ENCODE measurements at places on chromosomes 11 and 22.

DNA sequence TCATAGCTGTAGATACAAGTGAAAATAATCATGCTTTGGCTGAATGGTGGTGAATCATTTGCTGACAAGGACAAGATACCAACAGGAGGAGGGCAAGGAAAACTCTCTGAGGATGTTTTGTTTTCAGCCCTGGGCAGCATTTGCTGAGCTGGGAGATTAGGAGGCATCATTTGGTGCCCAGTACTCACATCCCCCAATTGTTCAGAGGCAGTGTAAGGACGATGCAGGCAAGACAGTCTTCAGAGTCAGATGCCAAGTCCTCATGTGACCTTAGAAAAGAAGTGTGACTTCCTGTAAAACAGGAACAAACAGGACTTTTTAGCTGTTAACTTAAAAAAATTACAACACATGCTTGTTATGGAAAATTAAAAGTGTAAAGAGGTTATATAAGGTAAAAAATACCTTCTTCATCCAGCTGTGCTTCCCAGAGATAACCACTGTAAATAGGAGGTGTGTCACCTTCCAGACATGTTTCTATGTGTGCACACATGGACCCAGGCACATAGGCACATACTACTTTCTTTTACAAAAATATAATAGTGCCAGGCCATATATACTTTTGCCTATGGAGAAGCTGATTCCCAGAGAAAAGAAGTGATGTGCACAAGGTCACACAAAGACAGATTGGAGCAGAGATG, 18.0 kb downstream of the CNTF start:
- peaks cover 3% of the 10 kb centered on the region for H3K4me1 ChIP-seq
- no peak overlapping the region for H3K27ac ChIP-seq
- no peaks in the 10 kb centered on the region for H3K27me3 ChIP-seq
- no peak overlapping the region for H3K4me3 ChIP-seq
- DNase-seq = no peak

GRCh38 chr11:7931168-7931567, at the start of gene OR10A6:
Gene OR10A6, minus strand, starts transcription at chr11:7931268. Its CDS starts 2,606 bp downstream, at chr11:7928662.
- no peak for DNase-seq
- H3K27me3 ChIP-seq = no peaks in the 10 kb centered on the region
- no peak within 1 kb of the TSS for H3K27ac ChIP-seq
- H3K36me3 ChIP-seq = no peaks in the 10 kb centered on the region
- no peak within 1 kb of the TSS for H3K4me3 ChIP-seq

- no peak for DNase-seq
- H3K4me3 ChIP-seq = no peak overlapping the region
- no peaks in the 10 kb centered on the region for H3K27me3 ChIP-seq
- no peaks in the 10 kb centered on the region for H3K4me1 ChIP-seq
- no peak overlapping the region for H3K27ac ChIP-seq
These were observed 199.7 kb upstream of the TBCEL start for GRCh38 chr11:120824242-120824641.

- H3K27ac ChIP-seq = no peak overlapping the region
- H3K4me3 ChIP-seq = no peak overlapping the region
- H3K36me3 ChIP-seq = no peaks in the 10 kb centered on the region
- no peaks in the 10 kb centered on the region for H3K27me3 ChIP-seq
- H3K4me1 ChIP-seq = no peaks in the 10 kb centered on the region
- DNase-seq = no peak
These were observed 11.8 kb downstream of the KCTD14 start for GRCh38 chr11:78011301-78011700.

- H3K27me3 ChIP-seq = no peaks in the 10 kb centered on the region
- no peaks in the 10 kb centered on the region for H3K4me1 ChIP-seq
- no peaks in the 10 kb centered on the region for H3K36me3 ChIP-seq
These were observed 56.7 kb downstream of the CTSC start for GRCh38 chr11:88280673-88281316.

DNA sequence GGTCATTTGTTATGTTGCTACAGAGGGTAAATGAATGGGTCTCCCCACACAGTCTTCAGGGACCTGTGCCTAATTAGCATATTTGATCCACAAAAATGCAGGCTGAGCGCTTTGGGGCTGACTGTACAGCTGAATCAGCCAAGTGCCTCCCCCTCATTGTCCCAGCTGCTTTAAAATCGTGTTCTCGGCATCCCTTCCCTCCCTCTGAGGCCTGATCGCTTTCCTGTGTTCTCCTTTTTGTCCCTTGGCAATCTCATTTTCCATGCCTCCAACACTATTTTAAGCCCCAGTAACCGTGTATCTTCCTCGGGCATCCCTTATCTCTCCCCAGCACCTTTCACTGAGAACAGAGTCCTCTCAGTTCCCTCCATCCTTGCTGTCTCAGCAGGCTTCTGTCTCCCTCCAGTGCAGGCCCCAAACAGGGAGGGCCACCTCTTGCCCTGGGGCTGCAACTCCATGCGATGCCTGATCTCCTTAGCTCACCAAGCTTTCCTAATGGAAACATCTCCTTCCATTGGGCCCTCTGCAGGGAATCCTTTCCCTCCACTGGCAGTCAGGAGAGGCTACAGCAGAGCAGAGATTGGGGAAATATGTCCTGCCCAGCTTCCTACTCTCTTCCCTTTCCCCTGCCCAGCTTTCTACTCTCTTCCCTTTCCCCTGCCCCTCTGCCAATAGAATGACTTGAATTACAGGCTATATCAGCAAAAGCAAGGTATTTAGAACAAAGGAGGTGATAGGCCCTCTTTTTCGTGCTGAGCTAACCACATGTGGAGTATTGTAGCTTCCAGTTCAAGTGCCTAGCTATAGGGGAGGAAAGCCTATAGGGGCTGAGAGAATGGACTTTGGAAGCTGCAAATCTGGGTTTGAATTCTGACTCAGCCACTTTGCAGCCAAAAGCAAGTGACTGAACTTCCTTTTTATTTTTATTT, 13.8 kb downstream of the UQCR10 start:
- no peak overlapping the region for H3K4me3 ChIP-seq
- no peak for DNase-seq
- H3K27ac ChIP-seq = no peak overlapping the region
- H3K36me3 ChIP-seq = no peaks in the 10 kb centered on the region
- no peaks in the 10 kb centered on the region for H3K27me3 ChIP-seq

DNA sequence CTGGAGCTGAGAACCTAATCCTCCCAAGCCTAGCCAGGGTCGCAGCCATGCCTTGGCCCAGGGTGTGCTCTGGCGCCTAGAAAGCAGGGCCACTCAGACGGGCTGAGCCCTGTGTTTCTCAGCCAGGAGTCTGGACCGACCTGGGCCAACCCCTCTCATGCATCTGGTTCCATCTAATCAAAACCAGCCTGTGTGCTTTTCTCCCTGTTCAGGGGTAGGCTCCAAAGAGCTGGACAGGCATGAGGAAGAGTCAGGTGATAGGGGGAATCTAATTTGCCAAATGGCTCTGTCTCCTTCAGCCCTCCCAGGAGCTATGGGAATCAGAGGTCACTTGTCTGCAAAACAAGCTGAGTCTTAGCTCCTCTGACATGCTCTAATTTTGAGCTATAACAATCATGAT, 55.7 kb downstream of the SCUBE1 start:
- DNase-seq = no peak
- H3K27me3 ChIP-seq = no peaks in the 10 kb centered on the region
- H3K4me3 ChIP-seq = no peak overlapping the region

DNA sequence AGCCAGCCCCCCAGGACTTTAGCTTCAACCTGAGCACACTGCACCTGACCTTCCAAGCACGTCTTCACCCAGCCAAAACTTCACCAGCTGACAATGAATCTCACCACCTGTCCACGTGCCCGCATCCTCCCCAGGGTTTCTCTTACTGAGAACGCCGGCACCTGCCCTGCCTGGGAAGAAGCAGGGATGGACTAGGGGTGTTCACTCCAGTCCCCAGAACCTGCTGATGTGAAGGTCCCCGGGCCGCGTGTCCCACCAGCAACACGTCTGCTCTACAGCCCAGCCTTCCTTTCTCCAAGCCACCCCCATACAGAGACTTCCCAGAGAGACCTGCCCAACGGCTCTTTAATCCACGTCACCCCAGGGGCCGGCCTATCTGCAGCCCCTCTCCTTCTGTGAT, 12.8 kb downstream of the CPT1A start:
- H3K27ac ChIP-seq = no peak overlapping the region
- no peak overlapping the region for H3K4me3 ChIP-seq
- H3K27me3 ChIP-seq = no peaks in the 10 kb centered on the region
- no peak for DNase-seq
- peaks cover 11% of the 10 kb centered on the region for H3K36me3 ChIP-seq

DNA sequence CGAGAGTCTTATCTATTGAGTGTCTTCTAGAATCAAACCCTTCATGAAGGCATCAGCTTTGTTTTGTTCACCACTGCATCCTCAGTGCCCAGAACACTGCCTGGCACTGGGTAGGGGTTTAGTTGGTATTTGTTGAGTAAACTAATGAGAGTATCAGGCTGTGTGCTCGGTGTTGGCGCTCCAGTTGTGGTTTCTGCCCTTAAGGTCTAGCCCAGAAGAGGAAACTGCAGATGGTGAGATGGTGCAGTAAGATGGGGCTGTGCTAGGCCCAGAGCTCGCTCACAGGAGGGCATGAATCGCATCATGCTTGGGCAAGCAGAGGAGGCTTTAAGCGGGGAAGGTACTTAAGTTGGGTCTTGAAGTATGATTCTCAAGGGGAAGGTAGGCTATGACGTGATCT, 97.2 kb downstream of the FBXO7 start:
- DNase-seq = no peak
- no peak overlapping the region for H3K4me3 ChIP-seq
- H3K4me1 ChIP-seq = no peaks in the 10 kb centered on the region

GRCh38 chr11:10476342-10476741, 21.3 kb downstream of the AMPD3 start:
- peaks cover 18% of the 10 kb centered on the region for H3K36me3 ChIP-seq
- H3K4me3 ChIP-seq = no peak overlapping the region
- DNase-seq = no peak
- no peaks in the 10 kb centered on the region for H3K4me1 ChIP-seq
- H3K27ac ChIP-seq = no peak overlapping the region

GRCh38 chr11:70764356-70764905, 366.1 kb downstream of the CTTN start:
- no peaks in the 10 kb centered on the region for H3K36me3 ChIP-seq
- H3K27me3 ChIP-seq = no peaks in the 10 kb centered on the region
- no peak overlapping the region for H3K4me3 ChIP-seq
- H3K4me1 ChIP-seq = no peaks in the 10 kb centered on the region
- no peak for DNase-seq

GRCh38 chr11:134762248-134763029, 350.4 kb upstream of the B3GAT1 start:
- H3K4me1 ChIP-seq = no peaks in the 10 kb centered on the region
- H3K27me3 ChIP-seq = no peaks in the 10 kb centered on the region
- no peak overlapping the region for H3K4me3 ChIP-seq
- no peaks in the 10 kb centered on the region for H3K36me3 ChIP-seq
- no peak overlapping the region for H3K27ac ChIP-seq

GRCh38 chr11:33402066-33402465, 144.9 kb downstream of the HIPK3 start:
- no peak overlapping the region for H3K27ac ChIP-seq
- H3K27me3 ChIP-seq = no peaks in the 10 kb centered on the region
- no peak overlapping the region for H3K4me3 ChIP-seq
- no peaks in the 10 kb centered on the region for H3K4me1 ChIP-seq
- no peak for DNase-seq
